ENCODE measurements at places on chromosomes 16 and 17.
A peak's percentile ranks its signal among the peaks of the same experiment; 100 is the strongest.

DNA sequence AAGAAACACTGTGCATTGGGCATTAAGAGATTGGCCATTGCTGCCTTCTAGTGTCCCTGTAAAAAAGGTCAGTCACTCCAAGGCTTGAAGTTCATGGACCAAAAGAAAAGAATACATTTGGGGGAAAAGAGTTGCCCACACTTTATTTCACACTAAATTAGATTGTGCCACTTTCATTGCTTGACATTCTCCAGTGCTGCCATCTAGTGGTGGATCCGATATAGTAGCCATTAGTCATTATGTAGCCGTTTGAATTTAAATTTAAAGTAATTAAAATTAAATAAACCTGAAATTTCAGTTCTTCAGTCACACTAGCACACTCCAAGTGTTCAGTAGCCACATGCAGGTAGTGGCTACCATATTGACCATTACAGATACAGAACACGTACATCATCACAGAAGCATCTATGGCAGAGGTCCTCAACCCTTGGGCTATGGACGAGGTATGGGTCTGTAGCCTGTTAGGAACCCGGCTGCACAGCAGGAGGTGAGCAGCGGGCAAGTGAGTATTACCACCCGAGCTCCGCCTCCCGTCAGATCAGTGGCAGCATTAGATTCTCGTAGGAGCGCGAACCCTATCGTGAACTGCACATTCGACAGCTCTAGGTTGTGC is 21.9 kb upstream of the CDH5 start:
- DNase-seq, result no peak

- DNase-seq, result no peak
Measured at GRCh38 chr16:52611817-52612673, 65.1 kb upstream of the TOX3 start.

GRCh38 chr16:22787466-22788192 is 26.3 kb upstream of the HS3ST2 start:
- DNase-seq, result no peak

- peak; percentile 55 for DNase-seq
Measured at GRCh38 chr16:81521141-81521626, 76.6 kb downstream of the CMIP start.

DNA sequence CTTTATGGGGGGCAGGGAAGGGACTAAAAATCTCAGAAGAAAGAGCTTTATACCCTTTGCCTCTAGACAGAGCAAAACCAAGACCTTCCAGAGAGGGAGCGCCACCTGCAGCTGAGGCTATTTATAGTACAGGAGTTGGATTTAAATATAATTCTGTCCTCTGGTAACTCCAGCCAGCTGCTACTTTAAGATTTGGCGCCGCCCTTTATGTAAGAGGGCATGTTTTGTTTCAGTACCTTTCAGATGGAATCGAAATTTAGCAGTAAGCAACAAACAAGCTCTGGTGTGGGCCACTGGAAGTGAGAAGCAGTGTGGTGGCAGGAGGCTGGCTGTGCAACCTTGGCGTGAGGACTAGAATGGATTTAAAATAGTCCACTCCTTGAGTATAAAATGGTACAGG is 5.2 kb upstream of the GUCY2D start:
- no peak for DNase-seq

DNA sequence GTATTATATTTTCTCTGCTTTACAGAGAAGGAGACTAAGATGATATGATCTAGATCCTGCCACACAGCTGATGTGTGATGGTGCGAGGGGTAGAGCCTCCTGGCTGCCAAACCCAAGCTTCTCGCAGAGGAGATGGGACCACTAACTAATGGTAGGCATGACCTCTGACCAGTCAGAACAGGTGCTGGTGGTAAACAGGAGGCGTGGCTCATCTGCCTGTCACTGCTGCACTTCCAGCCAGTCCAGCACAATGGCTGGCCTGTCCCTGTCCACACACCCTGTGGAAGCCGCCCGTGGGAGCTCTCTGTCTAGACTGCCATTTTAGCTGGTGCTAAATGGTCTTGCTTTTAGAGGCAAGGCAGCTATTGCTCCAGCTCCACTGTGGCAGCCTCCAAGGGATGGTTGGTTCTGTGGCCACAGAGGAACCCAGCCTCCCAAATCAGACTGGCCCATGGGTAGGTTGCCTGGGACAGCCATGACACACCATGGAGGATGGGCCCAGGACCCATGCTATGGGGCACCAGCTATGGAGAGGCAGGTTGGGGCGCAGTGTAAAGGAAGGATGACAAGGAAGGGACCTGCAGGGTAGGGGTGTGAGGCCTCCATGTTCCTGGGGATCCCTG is 86.7 kb downstream of the KSR1 start:
- no peak for DNase-seq

- DNase-seq, result no peak
Measured at GRCh38 chr17:57550668-57551315, 194.3 kb downstream of the CCDC182 start.

DNA sequence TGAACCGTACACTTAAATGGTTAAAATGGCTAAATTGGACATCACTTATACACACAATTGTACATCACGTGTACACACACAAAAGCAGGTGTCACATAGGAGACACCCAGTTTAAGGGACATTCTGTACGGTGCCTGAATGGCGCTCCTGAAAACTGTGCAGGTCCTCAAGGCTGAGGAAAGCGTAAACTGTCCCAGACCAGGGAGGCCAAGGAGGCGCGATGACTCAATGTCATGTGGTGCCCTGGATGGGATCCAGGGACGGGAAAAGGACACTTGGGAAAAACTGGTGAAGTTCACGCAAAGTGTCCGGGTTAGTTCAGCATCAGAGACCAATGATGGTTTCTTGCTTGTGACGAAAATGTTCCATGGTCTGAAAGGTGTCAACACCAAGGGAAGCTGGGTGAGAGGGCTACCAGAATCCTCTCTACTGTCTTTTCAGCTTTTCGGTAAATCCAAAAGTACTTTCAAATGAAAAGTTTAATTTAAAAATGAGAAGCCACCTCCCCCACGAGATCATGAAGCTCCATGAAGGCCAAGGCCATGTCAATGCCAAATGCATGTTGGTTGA is 112.2 kb downstream of the CMIP start:
- no peak for DNase-seq

Measured in stimulated activated CD4-positive, alpha-beta T cell treated with anti-CD3 and anti-CD28 coated beads, Interleukin-15, amount 100 ng/mL, for 1 hour (primary cell).